Stimulated activated CD4-positive, alpha-beta T cell treated with anti-CD3 and anti-CD28 coated beads, Interleukin-2, amount 100 ng/mL, for 24 hours (primary cell): ENCODE measurements at places on chromosomes 3 and 15.

GRCh38 chr3:194124193-194124592 is 11.8 kb upstream of the HES1 start:
- DNase-seq, result no peak

DNA sequence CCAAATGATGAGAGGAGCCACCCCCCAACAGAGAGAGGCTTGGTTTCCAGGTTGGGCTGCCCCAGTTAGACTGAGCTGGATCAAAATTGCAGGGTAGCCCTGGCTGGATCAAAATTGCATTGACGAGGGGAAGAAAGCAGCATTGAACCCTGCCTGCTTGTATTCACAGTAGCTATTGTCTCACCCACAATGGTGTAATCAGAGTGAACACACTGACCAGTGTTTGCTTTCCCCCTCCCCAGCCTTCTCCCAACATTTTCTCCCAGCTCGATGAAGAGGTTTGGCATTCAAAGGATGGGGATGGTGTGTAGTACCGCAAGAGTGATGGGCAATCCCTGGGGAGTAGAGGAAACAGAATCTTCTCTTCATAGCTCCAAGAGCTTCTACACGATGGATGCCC is 223.8 kb downstream of the ADAMTS9 start:
- DNase-seq, result no peak

DNA sequence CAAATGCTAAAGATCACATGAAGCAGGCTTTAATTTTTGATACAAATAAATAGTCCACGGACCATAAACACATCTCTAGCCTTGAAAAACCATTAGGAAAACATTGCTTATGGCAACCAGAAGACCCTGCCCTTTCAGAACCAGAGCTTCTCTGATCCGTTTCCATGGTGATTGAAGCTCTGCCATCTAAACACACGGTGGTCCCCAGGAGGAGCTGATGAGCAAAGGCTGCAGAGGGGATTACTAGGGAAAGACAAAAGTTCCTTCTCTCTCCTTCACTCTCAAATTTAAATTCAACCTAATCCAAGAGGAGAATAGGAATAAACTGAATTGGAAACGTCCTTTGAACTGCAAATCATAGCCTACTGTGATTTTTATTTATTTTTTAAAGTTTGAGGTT is 122.0 kb upstream of the ATP10A start:
- DNase-seq, result no peak

DNA sequence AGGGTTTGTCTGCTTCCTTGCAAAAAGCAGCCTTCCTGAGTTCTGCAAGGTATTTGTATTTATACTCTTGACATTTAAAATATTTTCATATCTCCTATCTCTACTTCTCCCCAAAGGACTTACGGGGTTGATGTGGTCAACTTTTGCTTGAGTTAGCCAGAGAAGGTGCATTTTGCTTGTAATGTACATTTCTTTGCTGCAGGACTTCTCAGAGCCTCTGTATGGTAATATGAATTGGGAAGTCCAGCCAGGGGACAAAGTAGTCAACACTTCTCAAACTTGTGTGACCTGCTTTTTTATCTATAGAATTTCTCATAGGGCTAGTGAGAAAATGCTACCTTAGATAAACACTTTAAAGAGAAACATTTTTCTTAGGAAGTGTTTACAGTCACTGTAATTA is 148.2 kb upstream of the LRIG1 start:
- DNase-seq, result no peak

DNA sequence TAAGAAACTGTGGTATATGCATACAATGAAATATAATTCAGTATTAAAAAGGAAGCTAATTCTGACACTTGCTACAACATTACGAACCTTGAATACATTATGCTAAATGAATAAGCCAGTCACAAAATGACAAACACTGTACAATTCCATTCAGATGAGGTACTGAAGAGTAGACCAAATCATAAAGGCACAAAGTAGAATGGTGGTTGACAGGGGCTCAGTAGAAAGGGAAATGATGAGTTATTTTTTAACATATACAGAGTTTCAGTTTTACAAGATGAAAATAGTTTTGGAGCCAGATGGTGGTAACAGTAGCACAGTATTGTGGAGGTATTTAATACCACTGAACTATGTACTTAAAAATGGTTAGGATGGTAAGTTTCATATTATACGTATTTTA is 254.6 kb upstream of the RBMS3 start:
- DNase-seq, result no peak

- peak; percentile 28 for DNase-seq
These were observed 66.5 kb upstream of the SH3GL3 start for GRCh38 chr15:83380682-83381081.

DNA sequence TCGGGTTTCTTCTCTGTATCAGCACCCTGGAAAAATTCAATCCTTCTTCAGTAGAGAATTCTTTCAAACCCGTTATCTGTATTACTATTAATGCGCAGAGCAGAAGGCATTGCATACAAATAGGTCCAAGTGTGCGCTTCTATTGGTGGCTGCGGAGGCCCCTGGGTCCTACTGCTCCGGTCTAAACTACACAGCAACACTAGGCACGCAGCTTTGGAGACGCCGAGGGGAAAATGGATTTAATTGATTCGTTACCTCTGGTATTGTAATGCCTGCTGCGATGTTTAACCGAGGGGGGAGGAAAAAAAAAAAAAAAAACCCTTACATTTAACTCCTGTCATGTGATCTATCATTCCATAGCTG is at the start of gene ROBO1:
Gene ROBO1 (minus strand): TSS at position 94 of the 363 bp plus-strand sequence.
- DNase-seq, result no peak

DNA sequence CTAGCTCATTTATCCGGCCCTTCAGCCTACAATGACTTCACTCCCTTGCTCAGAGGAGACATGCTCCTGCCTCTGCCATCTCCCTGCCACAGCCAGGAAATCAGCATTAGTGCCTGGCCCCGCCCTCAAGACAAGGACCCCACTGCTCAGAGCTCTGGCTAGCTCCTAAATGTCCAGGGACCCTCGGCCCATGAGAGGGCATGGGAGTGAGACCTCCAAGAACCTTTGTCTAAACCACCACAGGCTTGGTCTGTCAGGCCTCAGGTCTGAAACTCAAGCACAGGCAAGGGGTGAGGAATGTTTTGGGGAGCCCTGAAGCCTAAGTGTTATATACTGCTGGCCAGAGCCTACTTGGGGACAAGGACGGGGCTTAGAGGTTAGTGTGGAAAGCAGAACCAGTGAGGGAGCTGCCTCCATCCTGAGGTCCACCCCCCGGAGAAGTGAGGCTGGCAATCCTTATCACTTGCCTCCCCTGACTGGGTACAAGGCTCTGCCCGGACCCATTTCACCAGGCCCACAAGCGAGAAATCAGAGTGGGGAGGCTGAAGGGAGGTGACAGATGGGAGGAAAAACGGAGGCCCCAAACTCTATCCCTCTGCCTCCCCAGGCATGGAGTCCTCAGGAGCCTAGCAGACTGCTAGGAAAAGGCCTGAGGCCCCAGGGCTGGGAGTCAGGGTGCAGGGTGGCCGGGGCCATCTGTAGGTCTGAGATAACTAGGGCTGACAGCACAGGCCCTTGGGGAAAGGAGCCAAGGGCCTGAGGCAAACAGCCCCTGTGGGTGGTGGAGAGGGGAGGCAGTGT is 18.8 kb downstream of the SHF start:
- DNase-seq, result no peak

DNA sequence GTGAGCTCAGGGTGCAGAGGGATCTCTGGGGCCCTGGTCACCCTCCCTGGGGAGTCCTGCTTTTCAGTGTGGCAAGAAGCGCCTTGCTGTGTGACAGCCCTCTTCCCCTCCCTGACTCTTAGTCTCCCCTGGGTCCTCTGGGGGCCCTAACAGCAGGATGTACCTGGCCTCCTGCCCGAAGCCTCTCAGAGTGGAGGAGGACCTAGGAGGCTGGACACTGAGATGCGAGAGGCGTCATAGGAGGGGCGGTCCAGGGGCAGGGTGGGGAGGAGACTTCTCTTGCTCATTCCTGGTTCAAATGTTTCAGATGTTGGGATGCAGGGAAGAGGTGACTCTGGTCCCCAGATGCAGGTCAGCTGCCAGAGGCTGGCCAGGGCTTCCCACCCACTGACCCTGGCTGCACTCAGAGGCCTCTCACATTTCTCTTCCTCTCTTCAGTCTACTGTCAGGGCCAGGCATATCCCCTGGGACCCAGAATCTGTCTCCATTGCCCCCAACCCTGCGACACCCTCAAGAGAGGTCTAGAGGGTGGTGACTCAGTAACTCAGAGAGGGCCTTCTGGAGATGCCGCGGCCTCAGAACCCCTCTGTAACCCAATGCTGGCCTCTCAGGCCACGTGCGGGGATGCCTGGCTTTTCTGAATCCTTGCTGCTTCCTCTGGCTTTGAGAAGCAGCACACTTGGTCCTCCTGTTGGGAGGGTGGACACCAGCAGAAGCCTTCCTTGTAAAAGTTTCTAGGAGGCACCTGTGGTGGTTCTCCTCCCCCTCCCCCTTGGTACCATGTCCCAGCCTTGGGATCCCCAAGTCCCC is 25.9 kb downstream of the SNX33 start:
- no peak for DNase-seq

DNA sequence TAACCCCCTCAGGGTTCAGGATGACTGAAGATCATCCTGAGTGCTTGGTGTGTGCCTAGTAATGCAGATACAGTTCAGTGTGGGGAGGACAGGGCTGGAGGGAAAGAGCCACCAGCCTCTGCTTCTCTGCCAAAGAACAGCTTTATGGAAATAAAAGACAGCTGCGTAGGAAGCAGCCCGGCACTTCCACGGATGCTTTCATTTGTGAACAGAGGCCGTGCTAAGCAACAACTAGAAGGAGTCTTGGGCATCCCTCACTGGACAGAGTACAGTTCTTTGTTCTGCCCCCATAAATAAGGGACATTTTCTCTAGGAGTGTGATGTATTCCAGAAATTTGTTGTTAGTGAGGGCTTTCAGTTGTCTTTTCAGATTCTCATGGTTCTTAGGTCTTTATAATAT is 194.8 kb upstream of the RGMA start:
- no peak for DNase-seq

- DNase-seq, result no peak
These were observed 12.2 kb upstream of the CHSY1 start for GRCh38 chr15:101264011-101264410.

DNA sequence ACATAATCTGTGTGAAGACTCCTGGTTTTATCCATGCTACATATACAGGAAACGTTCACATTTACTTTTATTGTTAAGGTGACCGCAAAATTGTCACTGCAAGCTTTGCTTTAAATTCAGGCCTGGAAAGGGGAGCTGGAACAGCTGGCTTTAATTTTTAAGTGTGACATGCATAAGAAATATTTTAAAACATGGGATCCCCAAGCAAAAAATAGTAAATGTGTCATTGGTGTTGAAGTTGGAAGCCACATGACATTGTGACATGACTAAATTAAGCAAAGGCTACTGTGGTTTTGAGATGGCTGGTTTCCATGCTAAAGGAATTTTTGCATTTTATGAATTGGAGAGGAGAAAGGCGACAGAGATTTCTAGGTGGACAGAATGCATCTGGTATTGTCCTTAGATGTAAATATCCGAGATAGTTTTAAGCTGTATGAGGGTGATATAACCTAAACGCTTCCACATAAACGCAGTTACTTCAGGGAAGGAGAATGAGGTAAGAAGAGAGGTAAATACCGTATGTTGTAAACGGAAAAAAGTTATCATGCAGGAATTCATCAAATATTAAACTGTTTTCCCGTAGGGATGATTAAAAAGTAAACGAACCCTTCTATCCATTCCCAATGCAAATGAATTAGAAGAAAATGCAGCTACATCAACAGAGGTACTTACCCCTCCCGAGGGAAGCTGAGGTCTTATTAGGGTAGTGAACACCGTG is 927 bp upstream of the FYTTD1 start:
- no peak for DNase-seq

GRCh38 chr3:101634591-101635196 is 42.2 kb downstream of the ZBTB11 start:
- DNase-seq, result no peak

GRCh38 chr15:74184582-74185091 is 11.1 kb downstream of the ISLR start:
- DNase-seq, result no peak

DNA sequence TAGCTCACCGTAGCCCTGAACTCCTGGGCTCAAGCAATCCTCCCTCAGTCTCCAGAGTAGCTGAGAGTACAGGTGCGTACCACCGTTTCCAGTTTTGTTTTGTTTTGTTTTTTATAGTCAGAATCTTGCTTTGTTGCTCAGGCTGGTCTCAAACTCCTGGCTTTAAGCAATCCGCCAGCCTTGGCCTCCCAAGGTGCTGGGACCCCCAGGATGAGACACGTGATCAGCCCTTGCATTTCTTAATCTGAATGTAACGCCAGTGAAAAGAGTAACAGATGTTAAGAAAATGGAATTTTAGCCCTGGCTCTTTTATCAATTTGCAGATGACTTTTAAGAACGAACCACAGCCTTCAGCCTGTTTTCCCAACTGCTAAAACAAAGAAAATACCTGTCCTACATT is 451.3 kb downstream of the SHQ1 start:
- DNase-seq, result no peak

- DNase-seq, result no peak
These were observed 3.0 kb upstream of the TKT start for GRCh38 chr3:53258600-53259426.

GRCh38 chr3:48738926-48739616 is 22.1 kb upstream of the IP6K2 start:
- DNase-seq, result no peak

GRCh38 chr3:29338377-29338776 is 57.5 kb downstream of the RBMS3 start:
- DNase-seq, result no peak

- DNase-seq, result no peak
These were observed 236.9 kb downstream of the XXYLT1 start for GRCh38 chr3:195034101-195034500.

DNA sequence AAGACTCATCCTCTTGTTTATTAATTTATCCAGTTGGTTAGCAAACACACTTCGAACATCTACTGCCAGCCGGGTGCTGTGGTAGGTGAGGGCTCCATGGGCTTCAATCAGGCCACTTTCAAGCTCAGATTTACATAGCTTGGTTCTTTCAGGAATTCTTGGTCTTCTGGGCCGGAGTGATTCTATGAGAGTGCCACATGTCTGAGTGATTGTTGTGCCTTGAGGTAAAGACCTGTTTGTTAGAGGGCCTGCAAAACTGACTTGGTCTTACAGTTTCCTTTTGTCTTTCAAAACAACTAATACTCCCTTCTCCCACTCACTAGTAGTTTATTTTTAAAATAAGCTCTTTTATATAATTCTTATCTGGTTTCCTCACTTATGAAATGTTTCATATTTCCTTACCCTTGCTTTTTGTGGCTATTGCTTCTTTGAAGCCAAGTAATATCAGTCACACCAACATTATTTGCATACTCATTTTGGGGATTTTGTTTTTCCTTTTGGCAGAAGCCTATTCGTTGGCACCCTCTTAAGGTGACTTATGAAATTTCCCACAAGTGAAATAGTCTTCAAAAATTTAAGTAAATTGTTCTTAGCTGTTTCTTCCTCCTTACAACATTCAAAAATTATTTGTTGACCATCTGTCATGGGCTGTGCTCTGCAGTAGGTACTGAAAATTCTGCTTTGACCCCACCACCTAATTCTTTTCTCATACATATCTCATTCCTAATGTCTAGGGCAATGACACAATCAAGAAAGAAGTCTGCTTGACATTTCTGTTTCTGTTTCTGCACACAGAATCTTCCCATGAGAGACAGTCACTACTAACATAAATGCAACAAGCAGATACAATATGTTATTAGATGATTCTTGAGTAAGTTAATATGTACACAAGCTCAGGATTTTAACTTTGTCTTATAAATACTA is 120.2 kb downstream of the LRRC28 start:
- DNase-seq, result no peak
